AG10803 (cell line): ENCODE measurements at places on chromosomes 6 and 20.

DNA sequence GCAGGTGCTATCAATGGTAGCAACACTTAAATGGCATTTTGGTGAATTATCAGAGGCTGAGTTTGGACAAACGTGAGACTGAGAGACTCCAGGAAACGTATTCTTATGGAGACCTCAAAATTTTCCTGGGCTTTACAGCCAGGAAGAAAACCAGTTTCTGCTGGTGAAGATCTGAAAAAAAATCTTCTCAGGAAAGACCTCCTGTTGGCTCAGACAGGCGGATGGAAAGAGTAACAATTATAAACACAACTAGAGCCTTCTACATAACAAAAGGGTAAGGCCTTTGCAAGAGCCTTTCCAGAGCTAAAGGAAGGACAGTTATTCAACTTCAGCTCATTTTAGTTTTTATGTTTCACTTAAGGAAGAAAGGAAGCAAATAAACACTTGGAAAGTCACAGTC, 274.4 kb downstream of the THBS2 start:
- DNase-seq, result no peak

GRCh38 chr20:56271974-56272373, 23.4 kb downstream of the MC3R start:
- DNase-seq, result no peak

- DNase-seq, result no peak
These were observed 2.2 kb upstream of the CENPB start for GRCh38 chr20:3788685-3789155.

- DNase-seq, result peak; percentile 69
These were observed 14.0 kb downstream of the DCBLD1 start for GRCh38 chr6:117496383-117496990.

DNA sequence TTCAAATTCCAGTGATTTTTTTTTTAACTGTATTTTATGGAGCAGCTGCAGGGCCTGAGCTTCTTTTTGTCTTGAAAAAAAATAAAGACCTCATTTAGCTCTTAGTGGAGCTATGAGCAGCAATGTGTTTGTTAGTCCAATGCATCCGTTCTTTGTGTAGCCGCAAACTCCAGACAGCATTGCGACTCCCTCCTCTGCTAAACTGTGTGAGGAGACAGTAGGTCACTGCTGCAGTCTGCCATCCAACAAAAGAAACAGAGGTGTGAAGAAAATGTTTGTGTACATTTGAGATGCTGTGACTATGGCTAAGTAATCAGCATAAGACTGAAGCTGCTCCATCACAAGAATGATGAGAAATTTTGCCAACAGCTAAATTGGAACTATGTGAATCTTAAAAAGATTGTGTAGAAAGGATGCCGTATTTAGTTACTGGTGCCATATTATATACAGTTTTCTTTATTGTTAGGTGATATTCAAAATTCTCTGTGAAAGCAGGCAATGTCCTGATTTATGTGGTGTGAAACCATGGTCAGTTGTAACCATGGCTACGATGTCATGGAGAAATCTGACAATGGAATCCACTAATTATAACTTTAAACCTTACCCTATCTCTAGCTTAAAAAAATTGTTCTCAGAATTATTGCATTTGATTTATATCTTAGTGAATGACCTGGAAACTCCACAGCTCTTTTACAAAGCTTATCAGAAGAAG, 428.8 kb upstream of the EPHA7 start:
- DNase-seq, result no peak

- no peak for DNase-seq
These were observed 172.9 kb downstream of the MMS22L start for GRCh38 chr6:97110149-97110548.

- peak; percentile 62 for DNase-seq
These were observed 167.4 kb downstream of the ZMYND8 start for GRCh38 chr20:47189060-47189459.

- peak; percentile 40 for DNase-seq
These were observed at the start of gene ASIP for GRCh38 chr20:34240693-34241615. TSS of gene ASIP (plus strand) at chr20:34241423. CDS start at chr20:34260375, 18,952 bp downstream.

- DNase-seq, result no peak
These were observed 68.1 kb downstream of the GJA1 start for GRCh38 chr6:121503589-121503991.

- DNase-seq, result no peak
These were observed 38.1 kb downstream of the SNX9 start for GRCh38 chr6:157861184-157861583.

DNA sequence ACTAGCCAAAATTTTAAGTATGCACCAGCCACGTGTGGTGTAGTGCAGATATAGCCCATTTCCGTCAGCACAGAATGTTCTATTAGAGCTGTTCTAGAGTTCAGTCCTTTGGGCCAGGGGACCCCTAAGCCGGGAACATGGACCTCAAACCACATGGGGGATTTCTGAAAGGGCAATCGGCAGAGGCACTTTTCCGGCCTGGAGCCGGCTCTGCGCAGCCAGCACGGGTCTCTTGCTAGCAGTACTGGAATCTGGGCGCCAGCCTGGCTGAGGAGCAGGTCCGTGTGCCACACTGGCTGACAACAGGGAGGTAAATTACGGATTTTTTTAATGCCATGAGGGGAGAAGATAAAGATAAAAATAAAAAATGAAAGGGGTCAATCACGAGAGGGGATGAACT, 120.5 kb downstream of the SULF2 start:
- no peak for DNase-seq

GRCh38 chr6:133333852-133334251, 92.7 kb downstream of the EYA4 start:
- no peak for DNase-seq

GRCh38 chr6:89489078-89489477, 56.1 kb downstream of the ANKRD6 start:
- no peak for DNase-seq

- DNase-seq, result peak; percentile 39
These were observed 10.3 kb upstream of the C6orf58 start for GRCh38 chr6:127566651-127567050.

- DNase-seq, result no peak
These were observed 5.6 kb downstream of the PIM1 start for GRCh38 chr6:37175332-37176267.

DNA sequence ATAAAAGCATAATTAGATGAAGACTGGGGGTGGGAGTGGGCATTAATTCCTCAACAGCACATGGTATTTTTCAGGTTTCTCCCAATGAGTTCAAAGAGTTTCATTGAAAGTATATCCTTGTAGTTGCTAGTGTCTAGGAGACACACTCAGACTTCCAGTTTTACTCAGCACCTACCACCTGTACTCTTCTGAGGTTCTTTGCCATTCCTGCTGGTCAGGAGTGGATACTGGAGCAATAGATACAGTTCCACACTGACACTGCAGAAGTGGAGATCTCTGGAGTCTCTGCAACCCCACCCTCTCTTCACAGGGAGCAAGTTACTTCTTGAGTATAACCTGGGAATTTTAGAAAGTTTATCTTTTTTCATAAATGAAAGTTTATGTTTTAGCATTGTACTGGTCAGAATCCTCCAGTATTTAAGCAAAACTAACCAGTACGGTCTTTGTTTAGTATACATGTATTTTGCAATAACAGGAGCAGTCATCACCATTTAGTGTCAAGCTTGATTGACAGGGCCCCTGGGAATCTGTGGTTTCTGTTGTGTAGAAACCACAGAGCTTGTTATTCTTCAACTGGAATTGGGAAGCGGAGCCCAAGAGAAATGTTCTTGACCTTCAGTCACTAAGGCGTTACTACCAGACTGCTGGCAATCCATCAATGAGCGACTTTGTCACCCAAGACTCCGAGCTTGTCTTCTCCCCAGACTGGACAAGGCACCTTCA, 148.1 kb downstream of the ZDHHC14 start:
- DNase-seq, result peak; percentile 57

- DNase-seq, result no peak
These were observed 9.3 kb upstream of the POU3F2 start for GRCh38 chr6:98824902-98825599.

DNA sequence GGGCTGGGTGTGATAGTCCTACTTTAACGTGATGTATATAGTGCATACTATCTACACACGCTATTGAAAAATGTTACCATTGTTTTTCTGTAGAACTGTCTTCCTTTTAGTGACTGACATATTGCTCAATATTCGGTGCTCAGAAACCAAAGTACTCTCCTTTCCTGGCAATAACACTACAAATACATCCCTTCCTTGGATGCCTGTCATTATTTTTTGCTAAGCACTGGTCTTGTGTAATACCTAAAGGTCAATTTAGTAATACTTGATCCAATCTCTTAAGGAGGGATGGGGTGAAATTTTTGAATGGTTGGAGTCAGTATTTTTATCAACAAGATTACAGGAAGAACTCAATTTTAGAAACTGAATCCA, 23.9 kb downstream of the CNR1 start:
- no peak for DNase-seq

DNA sequence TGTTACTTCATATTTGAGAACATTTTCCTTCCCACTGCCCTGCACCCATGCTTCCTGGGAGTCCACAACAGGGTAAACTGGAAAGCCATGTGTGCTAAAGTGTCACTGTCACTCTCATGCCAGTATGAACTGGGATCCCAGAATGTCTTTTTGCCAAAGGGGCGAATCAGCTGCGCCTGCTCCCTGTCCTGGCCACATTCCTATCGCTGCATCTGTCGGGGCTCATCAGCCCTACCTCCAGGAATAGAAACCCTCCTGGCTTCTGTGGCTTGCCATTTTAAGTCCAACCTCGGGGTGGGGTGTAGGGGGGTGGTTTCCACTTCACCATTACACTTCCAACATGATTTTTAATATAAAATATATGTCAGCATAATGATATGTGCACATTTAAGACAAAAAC, 933 bp downstream of the KLHL31 start:
- DNase-seq, result no peak

DNA sequence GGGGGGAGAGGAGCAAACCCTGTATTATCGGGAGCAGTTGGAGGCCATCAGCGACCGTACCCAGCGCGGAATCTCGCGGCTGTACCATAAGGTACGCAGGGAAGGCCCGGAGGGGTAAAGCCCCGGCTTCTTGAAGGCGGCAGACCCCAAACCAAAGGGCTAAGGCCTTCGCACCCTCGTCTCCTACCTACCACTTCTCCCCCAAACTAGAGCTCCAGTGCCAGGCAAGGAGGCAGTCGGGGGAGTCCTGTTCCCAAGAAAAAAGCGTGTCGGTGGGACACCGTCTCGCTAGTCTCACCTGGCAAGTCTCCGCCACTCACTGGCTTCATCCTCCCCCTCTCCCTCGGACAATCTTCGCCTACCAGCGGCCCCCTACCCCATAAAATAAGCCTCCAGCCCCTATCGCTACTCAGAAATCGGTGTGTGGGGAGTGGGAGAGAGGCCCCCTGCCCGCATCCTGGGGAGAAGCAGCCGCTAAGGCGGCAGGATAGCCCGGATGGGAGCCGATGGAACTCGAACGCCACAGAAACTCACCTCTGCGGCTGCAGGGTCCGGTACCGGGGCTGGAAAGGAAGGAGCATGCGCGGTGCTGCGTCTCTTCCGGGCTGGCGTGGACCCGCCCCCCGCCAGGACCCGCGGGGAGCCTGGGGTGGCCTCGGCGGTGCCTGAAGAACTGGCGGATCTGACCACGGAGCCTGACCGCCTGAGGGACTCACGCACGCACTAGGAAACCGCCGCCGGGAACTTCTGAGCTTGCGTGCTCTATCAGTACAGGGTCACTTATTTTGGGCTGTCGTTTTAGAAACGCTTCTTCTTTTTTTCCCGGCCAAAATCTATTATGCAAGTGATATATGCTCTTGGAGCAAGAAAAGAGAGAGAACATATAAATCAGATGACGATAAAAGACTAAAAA, at the start of gene RPS10:
TSS of gene RPS10 (minus strand) at position 572 of the 913 bp plus-strand sequence. CDS start 848 bp downstream, outside the sequence.
- DNase-seq, result peak; percentile 90

DNA sequence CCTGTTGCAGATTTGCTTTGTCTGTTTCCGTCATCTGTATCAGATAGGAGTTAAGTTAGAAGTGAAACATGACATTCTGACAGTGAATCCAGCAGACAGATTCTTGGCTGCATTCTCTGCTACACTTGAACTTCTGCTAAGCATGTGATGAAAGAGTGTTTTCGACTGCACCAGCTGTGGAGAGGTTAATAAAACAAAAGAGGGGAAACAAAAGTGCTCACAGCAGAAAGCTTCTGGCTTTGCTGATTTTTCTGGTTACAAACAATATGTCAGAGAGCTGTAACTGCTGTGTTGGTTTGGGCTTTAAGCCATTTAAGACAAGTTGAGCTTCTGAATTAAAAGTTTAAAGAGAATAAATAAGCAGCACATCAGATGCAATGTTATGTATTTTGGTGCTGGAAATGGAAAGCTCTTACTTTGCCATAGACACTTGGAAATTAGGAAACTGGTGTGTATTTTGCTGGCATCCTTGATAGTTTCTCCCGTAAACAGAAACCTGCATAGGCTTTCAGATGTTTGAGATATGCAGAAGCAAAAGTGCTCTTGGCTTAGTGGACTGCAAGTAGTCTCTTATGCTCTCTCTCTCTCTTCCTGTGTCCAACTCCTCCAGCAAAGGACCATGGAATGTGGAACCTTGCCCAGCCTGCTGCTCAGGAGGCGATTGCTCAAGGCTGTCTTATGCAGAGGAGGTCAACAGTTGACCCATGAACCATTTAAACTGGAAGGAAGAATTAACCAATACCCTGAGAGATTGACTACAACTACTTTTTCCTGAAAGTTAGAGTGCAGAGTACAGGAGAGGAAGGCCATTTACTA, 104.9 kb downstream of the RPS12 start:
- DNase-seq, result peak; percentile 89

- no peak for DNase-seq
These were observed 13.0 kb downstream of the MOXD1 start for GRCh38 chr6:132388291-132388690.

- DNase-seq, result no peak
These were observed 395.2 kb upstream of the MAP3K7 start for GRCh38 chr6:90982051-90982450.

GRCh38 chr6:11815231-11815630, 36.6 kb upstream of the ADTRP start:
- DNase-seq, result peak; percentile 36

DNA sequence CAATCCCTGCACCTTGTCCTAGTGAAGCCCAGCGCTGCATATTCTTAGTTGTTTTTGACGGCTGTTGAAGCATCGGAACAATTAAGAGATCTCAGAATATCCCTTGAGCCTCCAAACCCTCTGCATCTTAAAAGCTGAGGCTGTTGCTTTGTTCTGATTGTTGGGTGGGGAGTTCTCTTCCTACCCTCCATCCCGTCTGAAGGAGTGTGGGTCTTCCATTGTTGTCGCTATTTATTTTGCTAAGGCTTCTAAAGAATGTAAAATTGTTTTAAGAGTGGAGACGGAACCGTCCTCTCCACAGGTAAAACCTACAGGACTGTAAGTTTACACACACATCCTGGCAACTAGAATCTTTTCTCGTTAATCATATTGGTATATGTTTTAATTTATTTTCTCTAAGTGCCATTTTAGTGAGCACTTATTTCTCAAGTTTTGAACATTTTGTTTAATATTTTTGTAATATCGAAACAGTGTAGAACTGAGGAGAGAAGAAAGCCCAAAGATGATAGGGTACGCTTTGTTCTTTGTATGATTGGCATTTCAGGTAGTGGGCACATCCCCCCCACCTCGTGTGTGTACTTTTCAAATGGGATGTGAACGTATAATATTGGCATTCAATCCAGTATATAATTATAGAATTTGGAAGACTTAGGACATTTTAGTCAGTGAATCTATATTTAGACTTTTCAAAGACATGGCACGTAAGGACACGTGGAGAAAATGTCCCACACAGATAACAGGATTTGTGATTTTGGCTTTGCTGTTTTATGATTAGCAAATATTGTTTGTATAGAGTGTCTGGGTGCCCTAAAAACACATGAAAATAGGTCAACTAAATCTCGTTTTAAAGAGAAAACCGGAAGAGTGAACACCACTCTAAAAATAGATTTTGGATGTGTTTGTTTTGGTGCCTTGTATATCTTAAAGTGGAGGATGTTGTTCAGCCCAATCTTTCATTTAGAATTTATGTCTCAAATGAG, 1.3 kb downstream of the RNF146 start:
- DNase-seq, result no peak
